ENCODE measurements at places on chromosomes 1 and 21.
A peak's percentile ranks its signal among the peaks of the same experiment; 100 is the strongest.

GRCh38 chr1:172203135-172203823, 217.2 kb upstream of the C1orf105 start:
- peak; percentile 19 for DNase-seq

GRCh38 chr1:109764561-109765482, 1.1 kb upstream of the EPS8L3 start:
- no peak for DNase-seq

DNA sequence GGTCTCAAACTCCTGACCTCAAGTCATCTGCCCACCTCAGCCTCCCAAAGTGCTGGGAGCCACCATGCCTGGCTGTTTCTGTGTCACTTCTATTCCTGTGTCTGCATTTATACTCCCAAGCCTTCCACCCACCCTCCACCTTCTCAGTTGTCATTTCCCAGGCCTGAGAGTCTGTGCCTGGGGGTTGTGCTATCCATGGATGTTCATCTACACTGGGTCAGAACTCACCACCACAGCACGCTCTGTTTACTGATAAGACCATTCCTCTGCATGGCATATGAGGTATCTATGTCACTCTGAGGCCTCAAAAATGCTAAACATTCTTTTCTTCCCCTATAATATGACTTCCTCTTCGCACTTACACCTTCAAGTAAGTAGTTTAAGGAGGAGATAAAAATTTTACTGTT, 6.1 kb downstream of the NENF start:
- no peak for DNase-seq

- no peak for DNase-seq
These were observed 38.2 kb downstream of the L1TD1 start for GRCh38 chr1:62232871-62233278.

- DNase-seq, result no peak
These were observed 2.0 kb downstream of the GNL2 start for GRCh38 chr1:37593726-37594125.

DNA sequence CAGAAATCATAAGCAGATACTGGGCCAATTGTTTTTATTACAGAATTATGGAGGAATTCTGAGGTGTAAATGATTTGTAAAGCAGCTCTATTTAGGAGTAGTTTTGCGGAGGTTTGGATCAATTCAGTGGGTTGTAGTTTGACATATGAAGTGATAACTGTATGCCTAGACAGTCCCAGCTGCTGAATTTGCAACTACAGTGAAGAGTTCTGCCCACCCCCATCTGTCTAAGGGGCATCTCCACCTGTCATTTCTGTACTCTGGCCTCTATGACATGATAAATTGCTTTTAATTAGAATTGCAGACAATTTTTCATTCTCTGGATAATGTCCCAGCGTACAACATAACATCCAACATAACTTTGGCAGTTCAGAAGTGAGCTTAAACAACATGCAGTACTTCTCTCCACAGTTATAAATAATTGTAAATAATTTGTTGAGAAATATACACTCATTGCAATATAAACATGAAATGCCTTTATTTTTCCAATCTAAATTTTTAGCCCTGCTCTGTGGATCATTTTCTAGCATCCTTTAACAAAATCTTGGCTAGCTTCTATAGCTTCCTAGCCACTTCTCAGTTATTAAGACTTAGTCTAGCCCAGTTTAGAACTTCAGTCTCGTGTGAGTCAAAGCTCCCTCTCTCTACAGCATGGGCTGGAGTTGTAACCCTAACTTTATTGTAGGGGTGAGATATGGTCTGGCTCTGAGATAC, 52.3 kb downstream of the PDE4B start:
- DNase-seq, result no peak

DNA sequence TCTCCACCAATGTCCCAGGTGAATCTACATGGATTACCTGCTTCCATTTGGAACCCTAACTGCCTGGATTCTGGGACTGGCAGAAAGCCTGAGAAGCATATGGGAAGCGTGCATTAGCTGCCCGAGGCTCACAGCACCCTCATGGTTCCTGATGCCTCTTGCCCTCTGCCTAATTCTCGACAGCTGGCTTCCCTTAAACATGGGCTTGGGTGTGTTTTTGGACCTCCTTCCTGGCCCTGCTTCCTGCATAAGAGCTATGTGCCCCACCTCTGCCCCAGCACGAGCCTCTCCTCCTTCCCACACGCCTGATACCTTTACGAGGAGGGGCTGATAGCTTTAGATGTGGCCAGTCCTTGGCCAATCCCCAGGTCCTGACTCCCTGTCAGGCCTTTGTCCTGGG, 152.4 kb upstream of the HMGB4 start:
- DNase-seq, result no peak

- peak; percentile 93 for DNase-seq
These were observed 64.1 kb downstream of the TMCO4 start for GRCh38 chr1:19735440-19736127.

Data from brain microvascular endothelial cell (primary cell).